ENCODE measurements at places on chromosomes 7 and 10.

- DNase-seq: no peak
Observed at GRCh38 chr10:1551636-1552338, 185.5 kb downstream of the ADARB2 start.

DNA sequence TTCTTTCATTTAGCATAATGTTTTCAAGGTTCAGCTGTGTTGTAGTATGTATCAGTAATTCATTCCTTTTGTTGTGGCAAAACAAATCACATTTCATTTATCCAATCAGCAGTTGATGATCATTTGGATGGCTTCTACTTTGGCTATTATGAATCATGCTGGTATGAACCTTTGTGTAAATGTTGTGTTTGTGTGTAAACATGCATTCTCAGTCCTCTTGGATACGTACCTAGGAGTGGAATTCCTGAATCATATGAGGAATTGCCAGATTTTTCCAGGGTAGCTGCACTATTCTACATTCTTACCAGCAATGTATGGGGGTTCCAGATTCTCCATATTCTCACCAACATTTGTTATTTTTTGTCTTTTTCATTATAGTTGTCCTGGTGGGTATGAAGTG is 578.5 kb upstream of the MKI67 start:
- DNase-seq: no peak

DNA sequence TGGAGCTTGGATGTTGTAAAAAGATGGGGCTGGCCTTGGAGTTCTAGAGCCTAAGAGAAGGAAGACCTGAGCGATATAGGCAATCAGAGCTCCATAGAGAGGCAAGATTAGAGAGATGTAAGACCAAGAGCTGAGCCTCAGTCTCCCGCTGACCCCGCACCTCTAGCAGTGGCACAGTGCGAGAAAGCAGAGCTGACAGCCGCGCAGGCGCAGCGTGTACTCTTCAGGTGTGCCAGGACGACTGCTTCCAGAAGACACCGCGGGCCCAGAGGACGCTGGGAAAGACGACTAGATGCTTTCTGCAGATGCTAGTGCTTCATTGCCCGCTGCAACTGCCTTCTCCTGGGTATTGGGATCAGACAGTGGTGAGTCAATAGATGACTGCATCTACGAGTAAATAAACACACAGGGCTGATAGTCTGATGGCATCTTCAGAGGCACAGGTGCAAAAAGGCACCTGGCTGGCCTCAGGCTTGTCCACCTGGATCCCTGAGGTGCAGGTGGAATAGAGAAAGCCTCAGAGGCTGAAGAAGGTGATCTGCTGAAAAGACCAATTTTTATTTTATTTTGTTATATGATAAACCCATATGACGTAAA is 38.1 kb upstream of the CCDC6 start:
- DNase-seq: no peak

- no peak for DNase-seq
Observed at GRCh38 chr7:135685306-135686084, 23.2 kb downstream of the STMP1 start.

DNA sequence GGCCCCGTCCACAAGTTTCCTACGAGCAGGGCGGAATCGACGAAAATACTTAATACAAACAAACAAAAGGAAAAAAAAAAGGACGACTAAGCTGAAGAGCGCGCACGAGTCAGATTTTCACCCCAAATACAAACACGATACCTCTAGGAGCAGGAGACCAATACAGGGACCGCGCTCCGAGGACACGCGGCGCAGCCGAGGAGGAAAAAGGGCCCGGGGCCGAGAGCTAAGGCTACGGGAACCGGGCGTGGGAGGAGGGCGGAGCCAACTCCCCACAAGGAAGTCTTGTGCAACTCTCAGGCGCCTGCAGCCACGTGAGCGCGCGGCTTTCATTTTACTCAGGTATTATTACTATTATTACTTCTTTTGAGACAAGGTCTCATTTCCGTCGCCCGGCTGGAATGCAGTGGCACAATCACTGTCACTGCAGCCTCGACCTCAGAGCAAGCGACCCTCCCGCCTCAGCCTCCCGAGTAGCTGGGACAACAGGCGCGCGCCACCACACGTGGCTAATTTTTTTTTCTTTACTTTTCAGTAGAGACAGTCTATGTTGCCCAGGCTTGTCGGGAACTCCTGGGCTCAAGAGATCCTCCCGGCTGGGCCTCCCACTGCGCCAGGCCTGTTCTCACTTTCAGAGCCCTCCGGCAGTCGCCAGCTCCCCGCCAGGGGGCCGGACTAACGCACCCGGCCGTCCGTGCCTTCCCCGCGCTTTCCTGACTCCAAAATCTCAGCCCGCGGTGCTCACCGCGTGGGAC is 1.2 kb downstream of the HNRNPF start:
- DNase-seq: peak; percentile 97

DNA sequence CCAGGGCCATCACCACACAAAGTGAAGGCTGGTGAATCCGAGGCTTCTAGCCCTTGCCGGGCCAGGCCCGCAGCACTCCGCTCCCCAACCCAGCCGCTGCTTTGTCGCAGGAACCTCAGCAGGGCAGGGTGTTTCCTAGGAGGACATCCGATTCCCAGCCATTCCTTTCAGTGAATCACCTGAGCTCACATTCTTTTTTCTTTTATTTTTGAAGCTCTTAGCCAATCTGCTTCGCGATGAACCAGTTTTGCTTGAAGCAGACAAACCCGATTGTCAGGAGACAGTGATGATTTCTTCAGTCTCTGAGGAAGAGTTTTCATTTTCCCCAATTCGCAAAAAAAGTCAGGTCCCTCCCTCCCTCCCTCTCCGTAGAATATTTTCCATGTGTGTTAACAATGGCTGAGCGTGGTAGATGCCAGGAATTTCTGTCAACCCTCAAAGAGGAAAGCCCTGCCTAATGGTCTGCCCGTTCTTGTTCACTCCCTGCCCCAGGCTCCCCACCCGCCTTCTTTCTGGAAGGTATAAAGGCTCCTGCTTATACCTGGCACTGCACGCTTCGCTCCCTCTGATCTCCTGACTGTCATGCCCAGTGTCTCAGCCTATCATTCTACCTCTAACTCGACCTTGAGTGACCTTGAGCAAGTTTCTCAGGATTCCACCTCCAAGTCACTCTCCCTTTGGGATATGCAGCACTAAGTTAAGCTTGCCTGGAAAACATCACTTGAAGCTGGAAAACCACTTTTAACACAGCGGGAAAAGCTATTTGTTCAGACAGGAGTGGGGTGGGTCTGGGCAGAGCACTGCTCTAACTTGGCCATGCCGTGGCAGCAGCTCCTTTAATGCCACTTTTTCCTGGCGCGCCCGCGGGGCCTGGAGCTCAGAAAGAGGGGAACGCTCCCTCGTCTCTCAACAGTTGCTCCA is 35.1 kb downstream of the EGFR start:
- DNase-seq: no peak

- DNase-seq: no peak
Observed at GRCh38 chr7:47361746-47362215, 220.1 kb downstream of the TNS3 start.

DNA sequence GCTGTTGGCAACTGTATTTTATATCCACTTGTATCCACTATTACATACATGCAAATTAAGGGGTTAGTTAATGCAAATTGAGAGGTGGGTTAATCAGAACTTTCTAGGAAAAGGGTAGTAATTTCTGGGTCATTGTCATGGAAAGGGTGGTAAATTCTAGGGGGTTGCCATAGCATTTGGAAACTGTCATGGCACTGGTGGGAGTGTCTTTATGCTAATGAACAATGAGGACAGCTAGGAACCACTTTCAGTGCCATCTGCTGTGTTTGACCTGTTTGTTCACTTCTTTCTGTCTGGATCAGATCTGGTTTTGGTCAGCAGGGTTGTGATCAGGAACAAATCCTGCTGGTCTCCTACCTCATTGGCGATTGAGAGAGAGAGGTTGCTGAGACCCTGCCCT is 283.3 kb upstream of the PRKCQ start:
- no peak for DNase-seq

GRCh38 chr10:73469579-73469978 is 26.2 kb downstream of the PPP3CB start:
- DNase-seq: peak; percentile 24

GRCh38 chr10:132888898-132889490 is 53.4 kb downstream of the CFAP46 start:
- no peak for DNase-seq

GRCh38 chr10:11489591-11489990 is 121.9 kb downstream of the USP6NL start:
- no peak for DNase-seq

- no peak for DNase-seq
Observed at GRCh38 chr10:121069061-121069850, 218.1 kb downstream of the WDR11 start.

DNA sequence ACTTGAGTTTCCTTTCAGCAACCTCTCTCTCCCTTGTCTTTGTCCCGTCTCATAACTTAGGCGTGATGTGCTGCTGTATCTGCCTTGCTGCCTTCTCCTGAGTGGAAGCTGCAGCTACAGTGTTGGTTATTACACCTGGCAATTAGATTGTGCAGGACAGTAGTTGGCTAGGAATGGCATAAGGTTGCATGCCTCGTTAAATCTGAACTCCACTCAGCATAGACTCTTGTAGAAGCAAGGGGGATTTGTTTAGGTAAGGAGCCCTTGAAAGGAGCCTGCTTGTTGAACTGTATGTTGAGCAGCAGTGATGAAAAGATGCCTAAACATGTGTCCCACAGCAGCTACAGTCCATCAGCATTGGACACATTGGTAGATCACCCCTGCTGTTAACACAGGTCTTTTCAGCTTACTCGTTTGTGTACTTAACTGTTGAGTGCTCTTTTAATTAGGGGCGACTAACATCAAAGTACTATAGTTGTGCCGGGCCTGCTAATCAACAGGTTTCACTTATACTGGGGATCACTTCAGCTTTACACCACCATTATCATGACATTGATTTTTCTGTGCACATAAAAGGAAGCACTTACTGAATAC is 225.0 kb downstream of the AUTS2 start:
- no peak for DNase-seq

DNA sequence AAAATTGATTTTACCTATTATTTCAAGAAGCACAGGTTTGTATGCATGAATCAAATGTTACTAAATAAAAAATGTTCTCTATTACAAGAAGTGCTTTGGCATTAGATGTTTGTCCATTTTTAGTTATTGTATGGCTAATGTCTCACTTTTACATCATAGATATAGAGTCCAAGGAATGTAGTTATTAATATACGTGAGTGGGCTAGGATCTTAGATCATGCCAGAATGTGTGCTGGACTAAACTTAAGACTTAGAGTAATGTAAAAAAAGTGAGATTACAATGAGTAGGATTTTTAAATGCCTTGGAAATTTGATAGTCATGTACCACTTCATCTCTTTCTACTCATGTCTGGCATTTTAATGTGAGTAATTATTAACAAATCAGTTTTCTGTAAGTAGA is 196.6 kb downstream of the ARL4A start:
- DNase-seq: no peak

DNA sequence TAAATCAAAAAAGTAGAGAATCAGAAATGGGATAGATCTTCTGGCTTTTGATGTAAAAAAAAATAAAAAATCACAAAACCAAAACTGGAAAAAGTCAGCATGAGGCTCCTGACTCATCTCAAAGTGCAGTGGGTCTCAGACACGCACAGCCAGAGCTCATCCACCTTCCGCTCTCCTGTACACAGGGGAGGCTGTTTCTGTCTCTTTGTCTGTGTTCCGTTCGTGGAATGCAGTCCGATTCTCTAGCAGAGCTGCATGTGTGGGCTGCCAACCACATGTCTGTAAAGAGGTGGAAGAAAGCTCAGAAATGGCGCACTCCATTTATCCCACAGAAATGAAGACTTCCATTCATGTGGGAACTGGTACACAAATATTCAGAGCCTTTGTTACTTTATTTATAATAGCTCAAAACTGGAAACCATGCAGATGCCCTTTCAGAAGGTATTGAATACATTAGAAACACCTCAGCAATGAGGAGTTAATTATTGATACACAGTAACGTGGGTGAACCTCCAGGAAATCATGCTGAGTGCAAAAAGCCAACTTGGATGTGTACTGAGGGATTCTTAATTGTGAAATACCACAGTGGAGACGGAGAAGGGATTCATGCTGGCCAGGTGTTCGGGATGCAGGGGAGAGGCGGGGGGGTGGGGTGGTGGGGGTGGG is 123.3 kb downstream of the TRRAP start:
- DNase-seq: no peak

DNA sequence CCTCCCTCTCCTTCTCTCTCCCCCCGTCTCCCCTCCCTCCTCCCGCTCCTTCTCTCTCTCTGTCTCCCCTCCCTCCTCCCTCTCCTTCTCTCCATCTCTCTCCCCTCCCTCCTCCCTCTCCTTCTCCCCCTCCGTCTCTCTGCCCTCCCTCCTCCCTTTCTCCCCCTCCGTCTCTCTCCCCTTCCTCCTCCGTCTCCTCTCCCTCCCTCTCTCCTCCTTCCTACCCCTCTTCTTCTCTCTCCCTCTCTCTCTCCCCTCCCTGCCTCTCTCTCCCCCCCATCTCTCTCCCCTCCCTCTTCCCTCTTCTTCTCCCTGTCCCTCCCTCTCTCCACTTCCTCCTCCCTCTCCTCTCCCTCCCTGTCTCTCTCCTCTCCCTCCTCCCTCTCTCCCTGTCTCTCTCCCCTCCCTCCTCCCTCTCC is 32.2 kb downstream of the AP5Z1 start:
- no peak for DNase-seq

DNA sequence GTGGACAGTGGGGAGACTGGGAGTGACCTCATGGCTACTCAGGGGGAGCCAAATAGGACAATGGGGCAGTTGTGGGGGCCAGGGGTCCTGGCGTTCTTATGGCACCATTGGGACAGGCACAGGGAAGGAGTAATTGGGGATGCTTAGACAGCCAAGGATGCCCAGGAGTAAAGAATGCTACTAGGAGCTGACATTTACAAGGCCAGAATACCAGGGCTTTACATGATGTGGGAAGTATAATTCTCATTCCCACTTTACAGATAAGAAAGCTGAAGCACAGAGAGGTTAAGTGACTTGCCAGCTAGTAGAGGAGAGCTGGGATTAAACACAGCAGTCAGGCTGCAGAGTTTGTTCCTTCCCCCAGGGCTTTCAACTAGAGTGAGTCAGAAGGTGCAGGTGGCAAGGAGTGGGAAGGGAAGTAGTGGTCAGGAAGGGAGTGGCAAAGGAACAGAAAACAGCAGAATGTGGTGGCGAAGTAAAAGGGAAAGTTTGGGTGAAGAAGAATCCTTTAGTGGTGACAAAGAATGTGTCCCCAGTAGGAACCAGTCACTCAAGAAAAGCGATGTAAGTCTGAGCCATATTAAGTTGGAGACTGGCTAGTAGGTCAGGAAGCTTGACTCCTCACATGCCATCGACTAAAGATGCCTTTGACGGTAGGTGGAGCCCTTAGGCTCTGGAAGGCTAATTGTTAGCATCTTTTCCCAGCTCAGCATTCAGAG is 32.8 kb downstream of the CPVL start:
- DNase-seq: peak; percentile 76

- DNase-seq: no peak
Observed at GRCh38 chr10:14382531-14382930, 51.8 kb upstream of the FRMD4A start.

- DNase-seq: no peak
Observed at GRCh38 chr7:50190776-50191175, 97.7 kb upstream of the ZPBP start.

GRCh38 chr10:120495226-120496009 is 38.4 kb downstream of the PLPP4 start:
- DNase-seq: no peak

DNA sequence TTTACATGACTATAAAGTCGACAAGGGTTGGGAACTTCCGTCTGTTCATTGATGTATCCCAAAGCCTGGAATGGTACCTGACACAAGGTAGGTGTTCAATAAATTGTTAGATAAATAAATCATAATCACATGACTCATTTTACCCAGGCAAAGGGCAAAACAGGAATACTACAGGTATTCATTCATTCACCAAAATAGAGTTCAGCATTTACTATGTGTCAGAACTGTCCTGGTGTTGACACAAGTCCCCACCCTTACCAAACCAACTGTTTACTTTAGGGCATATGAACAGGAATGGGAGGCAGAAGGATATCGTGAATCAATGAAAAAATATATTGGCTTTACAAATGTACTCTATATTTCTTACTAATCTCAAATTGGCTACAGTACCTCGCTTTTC is 666 bp upstream of the YAE1 start:
- DNase-seq: no peak
